ENCODE measurements at places on chromosomes 7 and 10.

DNA sequence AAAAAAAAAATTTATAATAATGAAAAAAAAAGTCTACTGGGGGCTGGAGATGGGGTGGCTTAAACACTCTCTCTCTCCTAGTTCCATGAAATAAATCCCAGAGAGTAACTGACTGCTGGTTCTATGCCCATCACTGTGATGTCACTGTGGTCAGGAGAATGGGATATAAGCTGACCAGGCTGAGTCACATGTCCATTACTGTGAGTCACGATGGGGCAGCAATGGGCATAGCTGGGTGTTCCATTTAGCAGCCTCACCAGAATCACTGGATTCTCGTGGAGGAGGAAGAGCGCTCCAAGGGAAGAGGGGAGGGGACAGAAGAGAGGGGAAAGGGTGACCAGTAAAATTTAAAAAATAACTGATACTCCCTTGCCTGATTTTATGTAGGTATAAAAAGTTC is 37.1 kb downstream of the MASTL start:
- peak; percentile 93 for DNase-seq

DNA sequence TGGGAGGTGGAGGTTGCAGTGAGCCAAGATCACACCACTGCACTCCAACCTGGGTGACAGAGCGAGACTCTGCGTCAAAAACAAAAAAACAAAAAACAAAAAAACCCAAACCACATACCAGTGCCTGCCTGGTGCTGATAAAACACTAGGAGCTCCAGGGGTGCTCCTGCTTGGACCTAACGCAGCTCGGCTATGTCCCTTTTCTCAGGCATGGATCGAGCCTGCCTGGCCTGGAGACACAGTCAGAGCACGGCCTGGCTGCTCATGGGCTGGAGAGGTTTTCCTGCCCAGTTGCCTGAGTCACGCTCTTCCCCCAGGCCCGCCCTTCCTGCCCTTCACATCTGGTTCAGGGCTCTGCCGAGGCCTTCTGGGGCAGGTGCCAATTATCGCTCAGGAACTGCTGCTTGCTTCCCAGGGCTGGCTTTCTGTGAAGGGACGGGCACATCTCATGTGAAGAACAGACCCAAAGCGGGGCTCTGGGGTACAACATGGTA is 12.6 kb upstream of the NPFFR1 start:
- DNase-seq: peak; percentile 95

- no peak for DNase-seq
These were observed 279.2 kb downstream of the MAD1L1 start for GRCh38 chr7:1953199-1954190.

GRCh38 chr10:8137272-8137681 is 82.8 kb downstream of the GATA3 start:
- no peak for DNase-seq

- no peak for DNase-seq
These were observed 159.6 kb downstream of the PARD3 start for GRCh38 chr10:34655286-34656170.

GRCh38 chr7:101487105-101487458 is 124.4 kb downstream of the COL26A1 start:
- DNase-seq: no peak

GRCh38 chr7:102077081-102077480 is 209.6 kb upstream of the SH2B2 start:
- peak; percentile 14 for DNase-seq

- DNase-seq: no peak
These were observed 565.4 kb downstream of the NXPH1 start for GRCh38 chr7:8998762-8999161.

DNA sequence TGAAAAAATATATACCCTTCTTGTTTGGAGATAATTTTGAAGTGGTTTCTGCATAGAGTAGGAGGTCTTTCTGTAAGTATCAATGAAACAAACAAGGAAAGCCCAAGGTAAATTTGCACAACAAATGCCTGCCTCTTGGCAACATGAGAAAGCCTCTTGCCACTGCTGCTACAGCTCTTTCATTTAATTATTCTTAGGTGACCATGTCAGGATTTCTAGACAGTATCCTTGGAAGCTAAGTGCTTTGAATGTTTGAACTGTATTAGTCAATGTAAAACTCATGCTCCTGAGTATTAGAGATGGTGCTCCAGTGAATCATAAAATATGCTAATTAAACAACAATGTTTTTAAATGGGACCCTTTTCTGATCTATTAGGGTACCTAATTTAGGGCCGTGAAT is 81.2 kb upstream of the ITGB1 start:
- DNase-seq: no peak

- DNase-seq: peak; percentile 90
These were observed 244.2 kb upstream of the IGFBP3 start for GRCh38 chr7:46165276-46165675.

GRCh38 chr7:80478683-80479082 is 33.2 kb downstream of the GNAT3 start:
- peak; percentile 34 for DNase-seq

- DNase-seq: no peak
These were observed 421.4 kb downstream of the SDK1 start for GRCh38 chr7:3722396-3722922.

DNA sequence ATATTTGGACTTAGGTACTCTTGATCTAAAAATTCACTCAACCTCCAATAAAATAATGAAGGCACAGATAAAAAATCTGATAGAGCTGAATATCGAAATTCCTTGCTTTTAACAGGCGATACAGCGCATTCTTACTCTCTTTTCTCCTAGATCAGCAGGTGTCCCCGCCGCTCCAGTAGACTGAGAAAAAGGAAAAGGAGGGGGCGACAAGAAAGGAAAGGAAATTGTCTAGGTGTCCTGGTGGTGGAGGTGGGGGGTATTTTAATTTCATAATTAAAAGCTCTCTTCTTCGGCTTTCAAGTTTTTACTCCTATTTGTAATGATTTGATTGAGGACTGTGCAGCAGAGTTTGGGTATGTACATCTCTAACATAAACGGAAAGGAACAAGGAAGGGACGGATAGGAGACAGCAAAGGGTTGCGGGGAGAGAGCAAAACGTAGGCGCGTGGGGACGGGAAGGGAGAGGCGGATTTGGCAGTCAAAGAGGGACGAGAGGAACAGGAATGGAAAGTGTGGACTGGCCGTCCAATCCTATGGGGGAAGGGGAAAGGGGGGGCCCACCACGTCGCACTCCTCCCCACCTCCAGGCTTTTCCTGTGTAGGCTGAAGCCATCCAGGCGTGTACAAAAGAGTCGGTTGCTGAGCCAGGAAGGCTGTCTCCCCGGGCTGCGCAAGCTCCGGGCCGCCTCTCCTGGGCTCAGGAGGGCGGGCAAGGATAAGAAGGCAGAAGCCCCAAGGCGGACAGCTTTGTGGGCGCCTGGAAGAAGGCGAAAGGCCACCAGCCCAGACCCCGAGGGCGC is 875 bp upstream of the HECTD2 start:
- peak; percentile 97 for DNase-seq

GRCh38 chr10:132407243-132407746 is 10.3 kb downstream of the PWWP2B start:
- DNase-seq: no peak

GRCh38 chr10:87864496-87865059 is 1.2 kb downstream of the PTEN start:
- DNase-seq: peak; percentile 62

- DNase-seq: no peak
These were observed 163.7 kb downstream of the MACC1 start for GRCh38 chr7:20053334-20054104.

- DNase-seq: peak; percentile 59
These were observed 3.8 kb downstream of the POLM start for GRCh38 chr7:44078521-44078920.

- no peak for DNase-seq
These were observed 20.4 kb downstream of the MKRN1 start for GRCh38 chr7:140458916-140459315.

GRCh38 chr10:67471022-67471421 is 225.0 kb downstream of the CTNNA3 start:
- no peak for DNase-seq

GRCh38 chr10:36448760-36449691 is 676.4 kb upstream of the ANKRD30A start:
- no peak for DNase-seq

DNA sequence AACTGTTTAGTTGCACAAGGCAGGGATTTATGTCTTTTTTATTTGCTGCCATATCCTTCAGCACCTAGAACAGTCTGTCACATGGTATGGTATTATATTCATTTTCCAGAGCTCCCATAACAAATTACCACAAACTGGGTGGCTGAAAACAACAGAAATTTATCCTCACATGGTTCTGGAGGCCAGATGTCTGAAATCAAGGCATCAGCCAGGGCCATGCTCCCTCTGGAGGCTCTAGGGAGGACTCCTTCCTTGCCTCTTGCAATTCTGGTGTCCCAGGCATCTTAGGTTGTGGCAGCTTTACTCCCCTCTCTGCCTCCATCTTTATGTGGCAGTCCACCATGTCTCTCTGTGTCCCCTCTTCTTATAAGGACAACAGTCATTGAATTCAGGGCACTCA is 43.1 kb downstream of the MET start:
- no peak for DNase-seq

DNA sequence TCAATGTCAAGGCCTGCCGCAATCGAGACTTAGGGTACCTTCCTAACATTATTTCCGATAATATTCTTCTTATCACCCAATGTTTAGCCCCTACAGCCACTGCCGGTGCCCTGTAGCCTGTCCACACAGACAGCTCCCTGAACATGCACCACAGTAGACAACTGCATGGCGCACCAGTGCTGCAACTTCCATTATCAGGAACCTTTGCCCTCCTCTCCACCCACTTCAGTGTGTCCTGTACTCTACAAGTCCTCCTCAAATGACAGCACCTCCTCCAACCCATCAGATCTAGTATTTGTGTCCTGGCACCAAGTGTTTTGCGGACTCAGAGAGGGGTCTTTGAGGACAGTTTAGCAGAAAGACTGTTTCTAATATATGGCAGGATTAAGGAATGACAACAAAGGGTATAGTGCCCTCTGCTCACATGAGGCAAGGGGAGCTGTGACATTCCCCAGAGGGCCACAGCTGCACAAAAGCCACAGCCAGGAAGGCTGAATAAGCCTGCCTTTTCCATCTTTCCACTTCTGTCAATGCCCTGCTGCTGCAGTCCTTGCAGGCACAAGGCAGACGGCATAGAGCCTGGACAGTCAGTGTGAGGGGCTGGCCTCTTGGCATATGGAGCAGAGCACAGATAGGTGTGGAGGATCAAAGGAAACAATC is 335.4 kb downstream of the PARD3 start:
- no peak for DNase-seq

DNA sequence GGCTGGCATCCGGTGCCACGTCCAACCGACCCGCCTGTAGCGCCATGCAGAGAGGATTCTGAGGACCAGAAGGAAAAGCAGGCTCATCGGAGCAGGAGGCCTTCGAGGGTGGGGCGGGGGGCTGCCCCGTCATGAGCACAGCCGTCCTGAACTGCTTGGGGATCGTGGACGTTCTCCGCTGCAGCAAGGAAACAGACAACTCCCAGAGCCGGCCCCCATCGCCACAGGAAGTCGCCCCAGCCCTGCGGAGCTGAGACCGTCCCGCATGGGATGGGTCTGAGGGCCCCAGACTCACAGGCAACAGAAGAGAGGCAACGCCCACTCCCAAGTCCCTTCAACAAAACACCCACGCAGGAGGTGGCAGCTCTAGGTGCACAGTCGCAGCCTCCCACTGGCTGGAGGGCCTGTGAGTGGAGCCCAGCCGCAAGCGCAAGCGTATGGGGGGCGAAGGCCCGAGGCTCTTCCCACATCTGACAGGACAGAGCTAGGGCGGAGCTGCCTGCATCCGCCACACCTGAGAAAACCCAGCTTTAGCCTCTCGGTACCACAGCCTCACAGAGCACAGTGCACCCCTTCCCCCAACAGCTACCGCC is 64.7 kb upstream of the TNRC18 start:
- DNase-seq: peak; percentile 58

DNA sequence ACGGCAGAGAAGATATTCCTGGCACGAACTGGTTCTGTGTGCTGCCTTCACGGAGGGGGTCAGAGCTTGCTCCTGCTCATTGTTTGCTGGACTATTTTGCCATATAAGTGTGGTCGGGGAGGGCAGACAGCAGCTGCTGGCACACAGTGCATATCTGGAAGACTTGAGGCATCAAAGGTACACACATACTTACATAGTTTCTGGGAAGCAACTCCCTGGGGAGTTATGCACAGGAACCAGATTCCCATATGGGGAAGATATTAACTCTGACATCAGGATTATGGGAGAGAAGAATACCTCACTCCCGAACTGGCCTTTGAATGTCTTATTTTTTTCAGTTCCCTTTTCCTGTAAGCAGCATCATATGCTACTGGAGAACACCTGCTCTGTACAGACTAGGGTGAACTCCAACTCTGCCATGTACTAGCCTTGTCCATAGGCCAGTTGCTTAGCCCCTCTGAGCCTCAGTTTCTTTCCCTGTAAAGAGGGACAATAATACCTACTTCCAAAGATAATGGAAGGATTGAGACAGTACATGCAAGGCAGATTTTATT is 41.5 kb downstream of the LGI1 start:
- DNase-seq: no peak

GRCh38 chr7:18577096-18577771 is 81.7 kb downstream of the HDAC9 start:
- no peak for DNase-seq

- DNase-seq: no peak
These were observed 767.5 kb downstream of the GRID1 start for GRCh38 chr10:85599081-85599480.

DNA sequence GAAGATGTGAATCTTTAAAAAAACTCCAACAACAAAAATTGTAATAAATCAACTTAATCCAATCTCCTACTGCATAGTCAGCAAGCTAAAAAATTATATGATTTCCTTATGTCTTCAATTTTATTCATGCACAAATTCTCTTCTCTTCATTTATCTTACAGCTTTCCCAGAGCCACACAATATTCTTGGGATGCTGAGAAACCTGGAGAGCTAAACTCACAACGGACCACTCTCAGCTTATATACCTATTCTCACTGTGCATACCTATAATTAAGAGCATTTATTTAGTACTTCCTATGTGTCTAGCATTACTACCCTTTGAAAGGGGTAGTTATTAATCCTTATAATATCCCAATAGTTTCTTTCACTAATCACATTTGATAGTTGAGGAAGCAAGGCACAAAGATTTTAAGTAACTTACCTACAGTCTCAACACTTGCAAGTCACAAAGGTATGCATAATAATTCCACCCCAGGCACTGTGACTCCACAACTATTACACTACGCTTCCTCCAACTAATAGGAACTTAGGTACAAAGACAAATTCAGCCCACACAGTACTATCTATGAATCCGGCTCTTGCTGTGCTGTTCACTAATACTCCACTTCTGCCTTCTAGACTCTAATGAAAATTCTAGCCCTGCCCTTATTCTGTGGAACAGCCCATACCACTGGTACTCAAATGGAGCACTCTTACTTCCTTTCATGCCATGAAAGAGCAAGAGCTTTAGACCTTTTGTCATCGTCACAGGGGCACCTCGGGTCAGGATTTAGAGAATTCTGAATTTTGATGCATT is 5.1 kb downstream of the CCDC71L start:
- DNase-seq: no peak
